NCI-H526 (cell line): ENCODE measurements at places on chromosomes 5 and 9.

- DNase-seq = no peak
These were observed 15.2 kb downstream of the LIFR start for GRCh38 chr5:38541174-38541725.

GRCh38 chr9:95459851-95460517 is 56.8 kb downstream of the PTCH1 start:
- DNase-seq = no peak

- no peak for DNase-seq
These were observed 226.6 kb upstream of the KLF9 start for GRCh38 chr9:70641031-70641430.

DNA sequence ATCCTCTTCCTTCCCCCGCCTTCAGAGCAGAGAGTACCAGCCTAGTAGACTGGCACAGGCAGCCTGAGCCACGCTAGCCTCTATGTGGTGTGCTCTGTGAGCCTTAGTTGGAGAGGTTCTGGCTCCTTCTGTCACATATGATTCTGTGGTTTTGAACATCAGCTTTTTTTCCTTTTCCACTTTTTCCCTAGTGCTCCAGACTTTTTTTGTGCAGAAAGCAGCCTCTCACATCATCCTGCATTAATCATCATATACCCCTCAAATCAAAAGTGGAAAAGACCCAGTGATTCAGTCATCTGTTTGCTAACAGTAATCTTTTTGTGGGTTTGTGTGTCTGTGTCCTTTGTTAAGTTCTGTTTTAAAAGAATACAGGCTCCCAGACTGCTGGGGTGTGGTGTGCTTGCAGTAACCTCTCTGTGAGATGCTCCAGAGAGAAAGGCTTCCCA is 663.9 kb upstream of the RGMB start:
- no peak for DNase-seq

DNA sequence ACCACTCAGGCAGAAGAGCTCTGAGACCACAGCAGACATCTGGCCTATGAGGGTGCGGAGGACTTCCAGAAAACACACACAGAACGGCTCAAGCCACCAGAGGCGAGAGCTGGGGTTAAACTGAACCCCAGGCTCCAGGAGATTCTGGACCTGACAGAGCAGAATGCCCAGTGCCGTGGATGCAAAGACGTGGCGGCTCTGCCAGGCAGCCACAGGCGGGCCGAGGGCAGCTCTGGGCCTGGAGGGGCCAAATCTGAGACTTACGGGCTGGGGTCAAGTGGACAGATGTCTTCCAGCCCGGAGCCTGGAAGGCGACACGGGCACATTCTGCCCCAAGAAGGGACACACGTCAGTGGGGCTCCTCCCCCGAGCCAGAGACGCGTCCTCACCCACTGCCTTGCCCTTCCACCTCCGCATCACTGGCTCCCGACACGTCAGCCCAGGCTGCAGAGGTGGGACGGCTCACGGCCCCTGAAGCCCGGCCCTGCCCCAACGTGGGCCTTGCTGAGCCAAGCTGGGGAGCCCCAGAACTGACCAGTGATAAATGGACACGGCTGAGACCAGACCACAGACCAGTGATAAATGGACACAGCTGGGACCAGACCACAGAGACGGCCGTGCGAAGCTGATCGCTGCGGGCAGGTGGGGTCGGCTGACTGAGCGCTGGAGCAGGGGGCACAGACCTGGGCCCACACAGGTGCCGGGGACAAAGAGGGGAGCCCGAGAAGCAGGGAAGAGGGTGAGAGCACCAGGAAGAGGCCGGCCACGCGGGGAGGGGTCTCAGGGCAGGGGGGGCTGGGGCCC is 40.9 kb upstream of the NSMF start:
- no peak for DNase-seq
